ENCODE measurements at places on chromosomes 4 and X.
A peak's percentile ranks its signal among the peaks of the same experiment; 100 is the strongest.

DNA sequence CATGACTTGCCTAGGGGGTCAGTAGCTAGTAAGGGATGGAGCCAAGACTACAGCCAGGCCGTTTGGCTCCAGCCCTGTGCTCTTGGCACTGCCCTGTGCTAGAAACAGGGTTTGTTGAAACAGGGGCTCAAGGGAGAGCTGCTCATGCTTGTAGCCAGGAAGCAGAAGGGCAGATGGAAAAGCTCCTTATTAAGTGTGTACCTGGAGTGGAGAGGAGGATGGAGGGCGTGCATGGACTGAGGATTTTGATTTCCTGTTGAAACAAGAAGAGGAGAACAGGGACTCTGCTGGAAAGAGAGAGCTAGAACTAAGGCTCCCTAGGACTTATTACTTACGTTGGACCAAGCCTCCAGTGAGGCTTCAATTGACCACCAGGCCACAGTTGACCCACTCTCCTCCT lies 363.0 kb downstream of the MID1IP1 start:
- DNase-seq, result no peak
- no peaks in the 10 kb centered on the region for H3K36me3 ChIP-seq
- H3K4me3 ChIP-seq, result no peak overlapping the region

GRCh38 chr4:168859888-168860694 lies 150.0 kb downstream of the CBR4 start:
- no peak overlapping the region for H3K27ac ChIP-seq
- no peak overlapping the region for H3K4me3 ChIP-seq
- no peaks in the 10 kb centered on the region for H3K36me3 ChIP-seq
- H3K4me1 ChIP-seq, result no peaks in the 10 kb centered on the region

DNA sequence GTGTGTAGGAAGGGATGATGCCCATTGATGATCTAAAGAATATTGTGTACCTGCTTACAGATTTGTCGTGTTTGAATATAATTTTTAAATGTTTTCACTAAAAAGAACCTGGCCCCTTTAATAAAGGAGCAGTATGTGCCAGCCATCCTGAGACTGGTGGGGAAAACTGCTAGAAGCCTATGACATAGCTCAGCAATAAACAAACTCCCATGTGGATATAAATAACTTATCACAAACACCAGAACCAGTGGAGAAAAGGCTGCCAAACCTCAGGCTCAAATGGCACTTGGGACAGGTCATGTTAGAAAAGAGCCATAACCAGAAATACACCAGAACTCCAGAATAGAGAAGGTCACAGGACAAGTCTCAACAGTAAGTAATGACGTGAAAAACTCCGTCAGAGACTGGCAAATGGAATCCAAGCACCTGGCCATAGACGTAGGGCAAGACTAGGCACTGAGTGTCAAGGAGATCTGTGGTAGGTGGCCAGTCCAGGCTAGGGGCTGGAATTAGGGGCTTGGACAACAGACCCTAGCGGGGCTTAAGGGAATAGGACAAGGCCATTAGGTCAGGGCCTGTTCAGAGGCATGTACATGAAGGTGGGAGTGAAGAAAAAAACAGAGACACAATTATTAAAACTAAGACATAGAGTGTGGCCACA lies 11.7 kb upstream of the QRFPR start:
- no peaks in the 10 kb centered on the region for H3K27me3 ChIP-seq
- no peak overlapping the region for H3K4me3 ChIP-seq
- no peaks in the 10 kb centered on the region for H3K36me3 ChIP-seq
- no peak overlapping the region for H3K27ac ChIP-seq

- no peaks in the 10 kb centered on the region for H3K36me3 ChIP-seq
- H3K4me3 ChIP-seq, result no peak overlapping the region
- H3K4me1 ChIP-seq, result no peaks in the 10 kb centered on the region
- H3K27me3 ChIP-seq, result no peaks in the 10 kb centered on the region
Measured at GRCh38 chrX:122203399-122203798, 980.7 kb upstream of the GRIA3 start.

- peaks cover 15% of the 10 kb centered on the region for H3K4me1 ChIP-seq
- no peak for DNase-seq
- peaks cover 21% of the 10 kb centered on the region for H3K36me3 ChIP-seq
- peak overlapping the region; percentile 52 for H3K27ac ChIP-seq
- peak overlapping the region; percentile 89 for H3K4me3 ChIP-seq
Measured at GRCh38 chrX:154761977-154762536, 607 bp upstream of the DKC1 start.

DNA sequence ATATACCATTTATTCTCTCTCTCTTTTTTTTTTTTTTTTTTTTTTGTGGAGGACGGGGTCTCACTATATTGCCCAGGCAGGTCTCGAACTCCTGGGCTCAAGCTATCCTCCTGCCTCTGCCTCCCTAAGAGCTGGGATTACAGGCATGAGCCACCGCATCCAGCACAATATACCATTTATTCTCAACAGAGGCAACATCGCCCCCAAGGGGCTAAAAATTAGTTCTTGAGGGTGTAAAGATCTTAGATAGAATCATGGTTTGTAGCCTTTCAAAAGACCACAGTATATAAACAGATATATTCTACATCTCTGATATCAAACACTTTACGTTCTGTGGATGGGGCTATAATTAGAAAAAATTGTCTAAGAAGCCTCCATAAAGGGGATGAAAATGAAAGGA lies 39.8 kb upstream of the TCEAL2 start:
- H3K4me3 ChIP-seq, result no peak overlapping the region
- DNase-seq, result no peak
- H3K27me3 ChIP-seq, result no peaks in the 10 kb centered on the region
- H3K36me3 ChIP-seq, result no peaks in the 10 kb centered on the region
- no peak overlapping the region for H3K27ac ChIP-seq

GRCh38 chrX:9316096-9316495 lies 148.8 kb upstream of the TBL1X start:
- no peak overlapping the region for H3K27ac ChIP-seq
- H3K27me3 ChIP-seq, result no peaks in the 10 kb centered on the region
- H3K4me1 ChIP-seq, result peaks cover 4% of the 10 kb centered on the region
- H3K4me3 ChIP-seq, result no peak overlapping the region

DNA sequence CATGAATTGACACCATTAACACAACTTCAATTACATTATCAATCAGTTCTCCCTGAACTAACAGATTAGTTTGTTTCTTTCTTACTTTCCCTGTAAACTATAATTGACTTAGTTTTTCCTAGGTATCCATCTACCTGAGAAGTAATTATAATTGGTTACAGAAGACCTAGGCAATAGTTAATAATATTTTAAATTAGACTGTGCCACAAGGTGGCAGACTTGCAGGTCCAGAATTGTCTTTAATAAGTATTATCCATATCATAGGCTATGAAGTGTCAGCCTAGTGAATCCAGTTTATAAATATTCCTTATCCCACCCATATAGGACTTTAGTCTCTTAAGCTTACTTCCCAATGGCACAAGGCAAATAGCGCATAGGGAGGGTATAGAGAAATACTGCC lies 48.9 kb upstream of the FAM47B start:
- H3K4me3 ChIP-seq, result no peak overlapping the region
- H3K27ac ChIP-seq, result no peak overlapping the region
- no peaks in the 10 kb centered on the region for H3K36me3 ChIP-seq
- DNase-seq, result no peak
- H3K27me3 ChIP-seq, result no peaks in the 10 kb centered on the region

DNA sequence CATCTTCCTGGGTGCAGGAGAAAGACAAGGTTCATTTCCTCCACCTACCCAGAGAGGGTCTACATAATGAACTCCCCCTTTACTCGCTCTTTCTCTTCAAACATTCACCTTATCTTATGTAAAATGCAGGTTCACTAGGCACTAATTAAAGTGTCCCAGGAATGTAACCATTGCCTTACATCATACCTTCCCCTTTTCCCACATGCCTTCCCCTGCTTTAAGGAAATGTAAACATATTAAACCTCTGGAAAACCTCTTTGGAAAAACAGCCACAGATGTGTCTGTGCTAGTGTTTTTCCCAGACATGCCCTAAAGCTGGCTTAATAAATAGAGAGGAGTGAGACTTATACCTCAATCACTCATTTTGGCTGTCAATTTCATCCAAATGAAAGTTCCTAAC lies 15.8 kb downstream of the TBC1D9 start:
- H3K27ac ChIP-seq, result no peak overlapping the region
- H3K4me1 ChIP-seq, result peaks cover 21% of the 10 kb centered on the region
- no peak for DNase-seq
- H3K4me3 ChIP-seq, result no peak overlapping the region

GRCh38 chr4:18069810-18070209 lies 48.3 kb upstream of the LCORL start:
- DNase-seq, result no peak
- no peaks in the 10 kb centered on the region for H3K27me3 ChIP-seq
- no peaks in the 10 kb centered on the region for H3K4me1 ChIP-seq
- H3K4me3 ChIP-seq, result no peak overlapping the region

DNA sequence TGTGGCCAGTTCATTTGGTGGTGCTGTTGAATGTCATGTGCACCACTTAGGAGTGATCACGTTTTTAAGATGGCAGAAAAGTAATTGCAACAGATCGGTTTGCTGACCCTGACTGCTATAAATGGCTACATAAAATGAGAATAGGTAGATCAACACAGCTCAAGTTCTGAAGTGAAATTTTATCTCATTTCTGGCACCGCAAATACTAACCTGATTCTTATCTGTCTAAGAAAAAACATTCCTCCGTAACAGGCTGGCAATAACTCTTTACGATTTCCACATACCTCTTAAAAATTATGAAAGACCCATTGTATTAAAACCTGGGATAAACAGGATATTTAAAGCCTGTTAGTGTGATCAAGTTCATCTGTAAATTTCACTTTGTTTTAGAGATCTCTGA lies 387.5 kb downstream of the PDGFC start:
- no peaks in the 10 kb centered on the region for H3K27me3 ChIP-seq
- H3K27ac ChIP-seq, result peak overlapping the region; percentile 29
- H3K4me1 ChIP-seq, result peaks cover 10% of the 10 kb centered on the region
- no peaks in the 10 kb centered on the region for H3K36me3 ChIP-seq
- H3K4me3 ChIP-seq, result no peak overlapping the region
- DNase-seq, result peak; percentile 67

- H3K4me3 ChIP-seq, result no peak overlapping the region
- no peak for DNase-seq
- H3K4me1 ChIP-seq, result no peaks in the 10 kb centered on the region
- H3K36me3 ChIP-seq, result no peaks in the 10 kb centered on the region
- H3K27me3 ChIP-seq, result no peaks in the 10 kb centered on the region
- no peak overlapping the region for H3K27ac ChIP-seq
Measured at GRCh38 chr4:63430105-63430504, 979.1 kb downstream of the TECRL start.

GRCh38 chrX:37578045-37578444 lies 6.6 kb downstream of the LANCL3 start:
- DNase-seq, result no peak
- peaks cover 7% of the 10 kb centered on the region for H3K4me1 ChIP-seq
- H3K27me3 ChIP-seq, result no peaks in the 10 kb centered on the region
- no peak overlapping the region for H3K27ac ChIP-seq
- H3K36me3 ChIP-seq, result no peaks in the 10 kb centered on the region

DNA sequence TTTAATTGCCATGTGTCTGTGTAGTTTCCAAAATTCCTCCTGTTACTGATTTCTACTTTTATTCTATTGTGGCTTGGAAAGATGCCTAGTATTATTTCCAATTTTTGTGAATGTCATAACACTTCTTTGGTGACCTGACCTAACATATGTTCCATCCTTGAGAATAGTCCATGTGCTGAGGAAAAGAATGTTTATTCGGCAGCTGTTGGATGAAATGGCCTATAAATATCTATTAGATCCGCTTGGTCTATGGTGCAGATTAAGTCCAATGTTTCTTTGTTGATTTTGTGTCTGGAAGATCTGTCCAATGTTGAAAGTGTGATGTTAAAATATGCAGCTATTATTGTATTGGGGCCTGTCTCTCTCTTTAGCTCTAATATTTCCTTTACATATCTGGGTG lies 219.2 kb upstream of the HDX start:
- no peaks in the 10 kb centered on the region for H3K36me3 ChIP-seq
- H3K4me3 ChIP-seq, result no peak overlapping the region
- no peaks in the 10 kb centered on the region for H3K27me3 ChIP-seq
- H3K4me1 ChIP-seq, result no peaks in the 10 kb centered on the region
- H3K27ac ChIP-seq, result no peak overlapping the region
- no peak for DNase-seq

GRCh38 chr4:40196724-40197281 lies at the start of gene RHOH:
RHOH (plus strand) TSS chr4:40197031; CDS start chr4:40243387, 46,356 bp downstream.
- DNase-seq, result no peak
- H3K27me3 ChIP-seq, result no peaks in the 10 kb centered on the region
- no peak within 1 kb of the TSS for H3K27ac ChIP-seq
- H3K36me3 ChIP-seq, result no peaks in the 10 kb centered on the region
- H3K4me1 ChIP-seq, result peaks cover 13% of the 10 kb centered on the region

- no peaks in the 10 kb centered on the region for H3K36me3 ChIP-seq
- no peak for DNase-seq
- no peaks in the 10 kb centered on the region for H3K4me1 ChIP-seq
Measured at GRCh38 chrX:2299871-2300270, 200.9 kb downstream of the DHRSX start.

GRCh38 chr4:154743683-154744340 lies at the start of gene LRAT:
LRAT (plus strand) TSS chr4:154744000; CDS start chr4:154744327, 327 bp downstream.
- H3K4me3 ChIP-seq, result peak within 1 kb of the TSS; percentile 64
- peaks cover 4% of the 10 kb centered on the region for H3K4me1 ChIP-seq
- H3K36me3 ChIP-seq, result no peaks in the 10 kb centered on the region

- peak overlapping the region; percentile 49 for H3K27ac ChIP-seq
- no peaks in the 10 kb centered on the region for H3K27me3 ChIP-seq
- H3K4me3 ChIP-seq, result no peak overlapping the region
- no peak for DNase-seq
- no peaks in the 10 kb centered on the region for H3K36me3 ChIP-seq
Measured at GRCh38 chr4:53478671-53479456, 101.4 kb downstream of the FIP1L1 start.

- H3K27me3 ChIP-seq, result peaks cover 33% of the 10 kb centered on the region
- no peaks in the 10 kb centered on the region for H3K4me1 ChIP-seq
- no peak for DNase-seq
- no peak overlapping the region for H3K27ac ChIP-seq
- H3K36me3 ChIP-seq, result no peaks in the 10 kb centered on the region
Measured at GRCh38 chrX:149846789-149847188, 34.2 kb upstream of the MAGEA8 start.
